ENCODE measurements at places on chromosomes 16 and 17. TPM values are rescaled to one million over a fixed set of nuclear protein-coding genes. Genes with fewer than 3 reads are reported as not detected.

C16orf92 gene
- not detected for total RNA-seq

KCNJ12 gene
- total RNA-seq: 0.15 TPM

KCNJ2 gene
- 1.0 TPM for total RNA-seq

NR1D1 gene
- total RNA-seq: 1.3 TPM

SERPINF2 gene
- not detected for total RNA-seq

KRT31 gene
- not detected for total RNA-seq

PERCC1 gene
- not detected for total RNA-seq

HES7 gene
- 0.89 TPM for total RNA-seq

TBC1D28 gene
- not detected for total RNA-seq

HOXB1 gene
- not detected for total RNA-seq

SPDYE4 gene
- total RNA-seq: not detected

FOXC2 gene
- total RNA-seq: 5.5 TPM

SLC6A4 gene
- total RNA-seq: not detected

CDRT15L2 gene
- not detected for total RNA-seq

MEIOC gene
- total RNA-seq: under 0.01 TPM

NEURL4 gene
- 12.2 TPM for total RNA-seq

C17orf78 gene
- total RNA-seq: not detected

GALK1 gene
- 50.1 TPM for total RNA-seq

PNPO gene
- total RNA-seq: 27.2 TPM

HSF4 gene
- 1.3 TPM for total RNA-seq

CDRT4 gene
- total RNA-seq: not detected

TMEM106A gene
- 5.1 TPM for total RNA-seq

RGS11 gene
- 0.17 TPM for total RNA-seq

TP53TG3B gene
- total RNA-seq: not detected

SLC52A1 gene
- total RNA-seq: not detected

PAFAH1B1 gene
- total RNA-seq: 27.1 TPM

KRTAP3-2 gene
- not detected for total RNA-seq

NPTX1 gene
- 2.2 TPM for total RNA-seq

CX3CL1 gene
- not detected for total RNA-seq

NMRAL1 gene
- total RNA-seq: 89.6 TPM

TBC1D3H gene
- not detected for total RNA-seq

TEKT1 gene
- not detected for total RNA-seq

KIF1C gene
- total RNA-seq: 44.4 TPM

MTHFSD gene
- total RNA-seq: 9.1 TPM

MYCBPAP gene
- total RNA-seq: 1.2 TPM

SULT1A3 gene
- total RNA-seq: 1.8 TPM

RAP1GAP2 gene
- 2.5 TPM for total RNA-seq

TBC1D3K gene
- not detected for total RNA-seq

GAS2L2 gene
- total RNA-seq: not detected

TAOK1 gene
- total RNA-seq: 21.7 TPM

CNP gene
- total RNA-seq: 60.2 TPM

ZDHHC7 gene
- 67.0 TPM for total RNA-seq

HOXB9 gene
- 0.15 TPM for total RNA-seq

HEATR3 gene
- total RNA-seq: 17.1 TPM

CFAP97D1 gene
- total RNA-seq: not detected

ICAM2 gene
- total RNA-seq: 1.8 TPM

All from bronchus fibroblast of lung (primary cell).